ENCODE measurements at places on chromosomes 7 and 10.

- DNase-seq, result no peak
Measured at GRCh38 chr10:115761166-115761565, 511.8 kb downstream of the GFRA1 start.

- no peak for DNase-seq
Measured at GRCh38 chr7:41367967-41368882, 334.7 kb downstream of the INHBA start.

DNA sequence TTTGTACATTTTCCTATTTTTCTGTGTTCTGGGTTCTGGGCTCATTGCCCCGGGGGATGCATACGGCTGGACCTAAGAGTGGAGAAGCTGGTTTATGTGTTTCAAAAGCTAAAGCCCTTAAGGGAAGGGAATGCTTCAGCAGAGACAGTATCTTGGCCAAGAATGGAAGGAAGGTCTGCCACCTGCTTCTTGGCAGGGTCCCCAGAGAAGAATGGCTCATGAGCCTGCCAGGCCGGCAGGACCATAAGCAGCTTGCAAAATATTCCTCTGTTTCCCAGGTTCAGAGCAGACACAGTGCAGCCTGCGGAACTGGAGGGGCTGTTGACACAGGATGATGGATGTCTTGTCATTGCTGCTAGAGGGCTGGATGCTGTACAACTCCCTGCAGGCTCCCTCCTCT, 7.8 kb upstream of the ABHD11 start:
- DNase-seq, result no peak

GRCh38 chr10:112394475-112394875, 20.6 kb downstream of the ACSL5 start:
- DNase-seq, result no peak

DNA sequence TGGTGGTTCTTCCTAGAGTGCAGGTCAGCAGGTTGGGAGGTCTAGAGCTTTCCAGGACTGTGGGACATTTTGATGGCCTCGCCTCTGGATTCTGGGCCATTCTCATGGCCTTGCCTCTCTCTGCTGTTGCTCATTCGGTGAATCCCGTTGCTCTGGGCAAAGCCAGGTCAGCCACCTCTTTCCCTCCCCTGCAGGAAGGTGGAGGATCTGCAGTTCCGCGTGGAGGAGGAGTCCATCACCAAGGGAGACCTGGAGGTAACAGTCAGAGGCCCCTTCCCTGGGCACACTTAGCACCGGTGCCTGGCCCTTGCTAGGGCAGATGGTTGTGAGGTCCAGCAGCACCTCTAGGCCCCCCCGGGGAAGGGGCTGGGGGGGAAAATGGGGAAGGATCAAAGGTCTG, 74.9 kb downstream of the CLIP2 start:
- no peak for DNase-seq

DNA sequence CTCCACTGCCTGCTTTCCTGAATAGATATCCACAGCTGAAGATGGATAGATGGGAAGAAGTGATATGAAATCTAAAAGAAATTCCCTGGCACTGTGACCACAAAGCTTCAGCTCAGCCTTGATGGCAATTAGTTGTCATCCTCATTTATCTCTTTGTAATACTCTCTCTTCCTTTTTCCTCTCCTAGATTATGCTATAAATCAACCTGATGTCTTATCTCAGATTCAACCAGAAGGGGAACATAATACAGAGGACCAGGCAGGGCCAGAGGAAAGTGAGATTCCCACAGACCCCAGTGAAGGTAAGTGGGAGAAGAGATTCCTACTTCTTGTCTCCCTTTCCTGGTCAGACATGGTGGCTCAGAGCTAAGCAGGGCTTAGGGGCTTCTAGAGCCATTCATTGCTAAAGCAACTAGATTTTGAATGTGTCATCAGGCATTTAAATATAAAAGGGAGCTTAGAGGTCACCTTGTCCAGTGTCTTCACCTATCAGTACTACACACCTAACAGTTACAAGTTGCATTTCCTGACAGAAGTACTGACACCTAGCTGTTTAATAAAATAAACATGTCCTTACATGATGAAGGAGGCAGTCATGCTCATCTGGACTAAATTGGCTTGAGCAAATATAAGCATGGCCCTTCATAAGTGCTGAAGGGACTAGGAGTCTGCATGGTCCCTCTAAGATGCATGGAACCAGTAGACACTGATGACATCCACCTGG, 19.5 kb downstream of the ZNF398 start:
- DNase-seq, result no peak

DNA sequence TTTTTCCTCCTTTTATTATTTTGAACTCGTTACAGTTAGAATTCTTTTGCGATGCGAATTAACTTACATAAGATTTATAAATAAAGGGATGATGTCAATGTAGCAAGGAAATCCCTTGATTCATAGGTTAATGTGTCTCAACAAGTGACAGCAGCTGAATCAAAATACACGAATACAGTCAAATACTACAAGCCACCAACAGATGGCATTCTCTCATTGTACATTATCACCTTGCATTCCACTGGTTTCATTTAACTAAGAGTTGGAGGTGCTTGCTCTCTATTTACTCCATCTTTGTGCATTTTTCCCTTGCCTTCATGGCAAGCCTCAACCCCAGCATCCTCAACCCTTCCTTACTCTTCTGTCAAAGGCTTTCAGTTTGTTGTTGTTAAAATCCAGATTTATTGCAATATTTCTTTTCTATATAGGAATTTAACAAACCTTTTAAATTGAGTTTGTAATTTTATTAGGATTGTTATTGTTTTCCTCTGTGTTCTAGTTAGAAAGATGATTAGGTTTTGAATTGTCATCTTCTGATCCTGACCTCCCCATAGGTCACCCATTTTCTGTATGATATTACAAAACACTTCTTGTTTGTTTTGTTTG, 78.3 kb downstream of the SLC25A40 start:
- no peak for DNase-seq

- DNase-seq, result no peak
Measured at GRCh38 chr7:71311576-71311975, 179.6 kb downstream of the GALNT17 start.

GRCh38 chr7:142913051-142913450, 20.5 kb downstream of the TRPV5 start:
- no peak for DNase-seq

DNA sequence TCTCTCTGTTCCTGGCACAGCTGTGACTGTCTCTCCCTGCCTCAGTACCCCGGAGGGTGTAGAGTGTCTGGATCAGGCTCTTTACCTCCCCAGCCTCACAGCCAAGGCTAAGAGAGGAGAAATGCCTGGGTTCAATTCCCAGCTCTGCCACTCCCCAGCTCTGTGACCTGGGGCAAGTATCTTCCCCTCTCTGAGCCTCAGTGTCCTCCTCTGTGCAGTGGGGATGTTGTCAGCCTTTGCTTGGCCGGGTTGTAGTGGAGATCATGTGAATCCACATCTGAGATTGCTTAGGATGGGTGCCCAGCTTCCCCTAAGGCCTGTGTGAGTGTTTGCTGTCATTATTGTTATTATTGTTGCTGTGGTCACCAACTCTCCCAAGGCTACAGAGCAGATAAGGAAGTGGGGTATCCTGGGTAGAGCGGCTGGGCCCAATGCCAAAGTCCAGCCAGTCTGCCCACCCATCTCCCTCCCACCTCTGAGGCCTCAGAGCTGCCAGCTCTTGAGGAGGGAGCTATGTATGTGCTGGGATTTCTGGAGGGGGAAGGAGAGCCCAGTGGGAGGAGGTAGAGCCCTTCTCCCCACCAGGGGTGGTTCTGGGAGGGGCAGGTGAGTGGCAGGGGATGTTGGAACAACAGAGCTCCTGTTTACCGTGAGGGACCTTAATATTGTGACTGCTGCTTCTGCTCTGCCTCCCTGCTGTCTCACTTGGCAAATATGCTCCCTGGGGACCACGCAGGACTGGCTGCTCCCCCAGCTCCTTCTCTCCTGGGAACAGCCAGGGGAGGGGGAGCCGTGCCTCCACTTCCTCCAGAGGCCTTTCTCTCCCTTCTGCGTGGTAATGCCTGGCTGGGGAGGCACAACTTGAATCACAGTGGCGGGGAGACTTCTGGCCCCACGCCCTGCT, 170.5 kb downstream of the RPS24 start:
- no peak for DNase-seq

DNA sequence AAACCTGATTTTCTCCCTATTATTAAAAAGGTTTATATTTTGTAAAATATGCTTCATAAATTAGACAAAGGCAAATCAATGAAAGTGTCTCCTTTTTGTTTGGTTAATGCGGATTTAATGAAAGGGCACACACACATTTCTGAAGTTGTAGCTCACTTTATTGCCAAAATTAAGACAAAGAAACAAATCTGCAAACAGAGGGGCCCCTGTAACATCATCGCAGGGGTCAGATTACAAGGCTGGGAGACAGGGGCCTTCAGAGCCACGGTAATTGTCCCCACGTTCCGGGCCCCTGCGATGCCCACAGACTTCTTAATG, 22.4 kb downstream of the FGFBP3 start:
- no peak for DNase-seq

GRCh38 chr10:33314811-33315561, 19.5 kb downstream of the NRP1 start:
- DNase-seq, result no peak

- DNase-seq, result no peak
Measured at GRCh38 chr7:37039131-37039749, 314.9 kb upstream of the AOAH start.

DNA sequence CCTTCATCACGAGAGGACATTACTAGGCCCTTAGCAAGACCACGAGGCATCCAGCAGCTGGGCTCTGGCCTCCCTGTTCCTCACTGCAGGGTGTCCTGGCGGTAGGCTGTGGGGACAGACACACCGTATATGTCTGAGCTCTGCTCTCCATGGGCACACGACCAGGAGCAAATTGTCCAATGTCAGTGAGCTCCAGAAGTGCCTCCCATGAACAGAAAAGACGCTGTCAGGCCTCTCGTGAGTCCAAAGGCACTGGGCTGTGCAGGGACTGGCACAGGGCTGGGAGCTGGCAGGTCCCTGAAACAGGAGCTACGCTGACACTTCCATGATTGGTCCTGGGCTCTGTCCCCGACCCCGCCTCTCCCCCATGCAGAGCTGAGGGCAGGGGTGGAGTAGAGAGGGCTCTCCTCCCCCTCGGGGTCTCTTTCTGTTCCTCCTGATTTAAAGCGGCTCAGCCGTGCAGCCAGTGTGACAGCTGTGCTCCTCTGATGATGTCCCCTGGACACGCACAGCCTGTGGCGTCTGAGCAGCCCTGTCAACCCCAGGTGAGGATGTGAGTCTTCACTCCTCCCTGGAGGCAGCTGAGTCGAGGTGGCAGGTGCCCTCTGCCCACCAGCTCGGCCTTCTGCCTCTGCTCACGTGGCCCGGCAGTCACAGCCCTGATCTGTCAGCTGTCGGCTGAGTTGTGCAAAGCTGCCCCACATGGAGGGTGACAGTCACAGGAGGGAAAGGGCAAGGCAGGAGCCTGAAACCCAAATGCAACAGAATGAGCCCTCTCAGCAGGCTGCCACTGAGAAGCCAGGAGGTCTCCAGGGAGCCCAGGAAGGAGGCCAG, 13.0 kb downstream of the ANTXRL start:
- peak; percentile 19 for DNase-seq

DNA sequence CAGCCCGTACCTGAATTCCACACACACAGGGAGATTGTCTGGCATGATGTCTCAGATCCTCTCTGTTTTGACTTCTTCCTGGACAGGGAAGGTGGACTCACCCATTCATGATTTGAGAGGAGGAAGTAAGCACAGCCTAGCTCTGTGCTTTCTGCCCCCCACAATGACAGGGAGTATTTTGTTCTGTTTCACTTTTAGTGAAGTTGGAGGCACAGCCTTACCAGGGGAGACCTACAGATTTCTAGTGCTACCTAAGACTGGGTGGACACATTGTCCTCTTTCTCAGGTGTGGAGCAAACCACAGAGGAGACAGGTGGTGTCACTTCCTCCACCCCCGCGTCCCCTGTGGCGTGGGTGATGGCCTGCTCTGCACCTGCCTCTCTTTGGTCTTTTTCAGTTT, 408.6 kb upstream of the PFKP start:
- DNase-seq, result no peak

- no peak for DNase-seq
Measured at GRCh38 chr10:113036619-113037018, 86.6 kb downstream of the TCF7L2 start.

- no peak for DNase-seq
Measured at GRCh38 chr10:98920807-98921206, 314.8 kb downstream of the HPSE2 start.

DNA sequence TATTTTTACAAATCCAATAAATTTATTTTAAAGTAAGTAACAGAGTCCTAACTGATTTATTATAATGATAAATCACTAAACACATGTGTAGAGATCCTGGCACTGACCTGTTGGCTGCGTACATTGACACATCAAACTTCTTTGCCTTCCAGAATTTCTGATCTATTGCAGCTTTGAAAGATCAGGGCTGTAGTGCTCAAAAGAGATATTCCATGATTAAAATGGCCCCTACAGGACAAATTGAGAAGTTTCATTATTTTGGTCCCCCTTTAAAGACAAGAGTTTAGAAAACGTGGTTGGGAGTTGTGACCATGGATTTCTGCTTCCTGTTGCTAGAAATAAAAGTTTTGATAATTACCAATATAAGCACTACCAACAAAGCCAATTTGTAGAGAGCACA, 87.7 kb upstream of the PDK4 start:
- no peak for DNase-seq

- no peak for DNase-seq
Measured at GRCh38 chr10:78330884-78331283, 297.2 kb downstream of the RPS24 start.

DNA sequence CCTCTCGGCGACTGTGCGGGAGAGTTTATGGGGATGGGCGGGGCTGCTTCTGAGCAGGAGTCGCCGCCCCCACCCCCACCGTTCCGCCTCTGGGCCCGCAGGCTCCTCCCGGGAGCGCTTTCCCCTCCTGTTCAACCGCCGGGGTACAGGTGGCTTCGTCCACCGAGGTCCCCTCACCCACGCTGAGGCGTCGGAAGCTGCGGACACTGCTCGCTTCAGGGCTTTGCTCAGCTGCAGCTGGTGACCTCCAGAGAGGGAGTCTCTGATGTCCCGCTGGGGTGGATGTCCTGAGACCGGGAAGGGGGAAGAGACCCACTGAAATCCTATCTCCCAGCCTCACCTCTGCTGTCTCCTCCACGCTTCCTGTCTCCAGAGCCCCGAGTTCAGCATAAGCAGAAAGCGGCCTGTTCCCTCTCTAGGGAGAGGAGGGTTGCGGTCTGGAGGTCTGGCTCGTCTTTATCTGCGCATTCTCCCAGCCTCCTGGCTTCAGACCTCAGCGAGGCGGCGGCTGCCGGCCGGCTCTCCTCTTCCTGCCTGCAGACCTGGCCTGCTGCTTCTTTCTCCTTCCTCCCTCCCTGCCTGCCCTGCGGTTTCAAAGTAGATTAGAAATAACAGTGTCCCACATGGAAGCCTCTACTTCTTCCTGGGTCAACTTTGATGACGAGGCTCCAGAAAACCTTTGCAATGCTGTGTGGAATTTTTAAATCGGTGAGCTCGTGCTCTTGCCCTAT, 1.8 kb downstream of the CYP2E1 start:
- DNase-seq, result peak; percentile 32

DNA sequence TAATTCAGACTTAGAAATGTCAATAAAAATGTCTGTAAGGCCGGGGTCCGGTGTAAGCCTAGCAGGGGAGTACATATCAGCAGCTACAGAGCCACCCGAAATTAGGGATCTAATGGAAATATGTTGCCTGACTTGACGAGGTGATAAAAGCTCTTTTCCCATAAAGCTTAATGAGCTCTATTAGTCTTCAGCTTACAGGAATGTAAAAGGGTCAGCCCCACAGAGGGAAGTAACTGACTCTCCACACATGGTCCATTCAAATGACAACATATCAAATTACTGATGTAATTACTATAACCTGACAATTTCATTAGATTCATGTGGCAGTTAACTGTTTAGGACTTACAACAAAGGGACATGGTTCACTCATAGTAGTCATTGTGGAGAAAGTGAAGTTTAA, 62.3 kb downstream of the ATE1 start:
- DNase-seq, result no peak
